ENCODE measurements at places on chromosomes 12 and 14.

DNA sequence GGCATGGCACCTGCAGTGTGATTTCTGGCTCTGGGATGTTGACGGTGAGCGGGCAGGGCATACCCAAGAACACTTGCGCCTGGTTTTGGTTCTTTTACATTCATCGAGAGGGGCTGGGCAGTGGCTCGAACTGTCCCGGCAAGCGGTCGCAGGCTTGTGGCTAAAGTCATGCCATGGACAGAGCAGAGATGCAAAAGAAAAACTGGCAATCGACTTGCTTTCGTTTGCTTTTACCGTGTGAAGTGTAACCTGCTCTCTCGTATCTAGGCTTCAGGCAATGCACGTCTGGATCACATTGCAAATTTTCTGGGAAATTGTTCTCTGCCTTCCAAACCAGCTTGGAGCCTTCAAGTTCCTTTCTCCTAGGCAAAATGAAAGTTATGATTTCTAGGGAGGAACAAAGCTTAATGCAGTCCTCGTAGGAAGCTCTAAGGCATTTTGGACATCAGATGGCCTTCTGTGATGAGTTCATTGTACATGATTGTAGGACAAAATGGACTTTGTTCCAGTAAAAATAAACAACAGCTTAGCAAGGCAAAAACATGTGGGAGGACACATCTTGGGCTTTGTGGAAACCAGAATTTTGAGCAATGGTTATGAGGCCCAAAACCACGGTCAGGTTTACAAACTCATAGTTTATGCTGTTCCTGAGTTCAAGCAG lies 18.3 kb downstream of the ADGRD1 start:
- DNase-seq: no peak

GRCh38 chr12:47560415-47560814 lies 145.4 kb downstream of the RPAP3 start:
- DNase-seq: no peak

DNA sequence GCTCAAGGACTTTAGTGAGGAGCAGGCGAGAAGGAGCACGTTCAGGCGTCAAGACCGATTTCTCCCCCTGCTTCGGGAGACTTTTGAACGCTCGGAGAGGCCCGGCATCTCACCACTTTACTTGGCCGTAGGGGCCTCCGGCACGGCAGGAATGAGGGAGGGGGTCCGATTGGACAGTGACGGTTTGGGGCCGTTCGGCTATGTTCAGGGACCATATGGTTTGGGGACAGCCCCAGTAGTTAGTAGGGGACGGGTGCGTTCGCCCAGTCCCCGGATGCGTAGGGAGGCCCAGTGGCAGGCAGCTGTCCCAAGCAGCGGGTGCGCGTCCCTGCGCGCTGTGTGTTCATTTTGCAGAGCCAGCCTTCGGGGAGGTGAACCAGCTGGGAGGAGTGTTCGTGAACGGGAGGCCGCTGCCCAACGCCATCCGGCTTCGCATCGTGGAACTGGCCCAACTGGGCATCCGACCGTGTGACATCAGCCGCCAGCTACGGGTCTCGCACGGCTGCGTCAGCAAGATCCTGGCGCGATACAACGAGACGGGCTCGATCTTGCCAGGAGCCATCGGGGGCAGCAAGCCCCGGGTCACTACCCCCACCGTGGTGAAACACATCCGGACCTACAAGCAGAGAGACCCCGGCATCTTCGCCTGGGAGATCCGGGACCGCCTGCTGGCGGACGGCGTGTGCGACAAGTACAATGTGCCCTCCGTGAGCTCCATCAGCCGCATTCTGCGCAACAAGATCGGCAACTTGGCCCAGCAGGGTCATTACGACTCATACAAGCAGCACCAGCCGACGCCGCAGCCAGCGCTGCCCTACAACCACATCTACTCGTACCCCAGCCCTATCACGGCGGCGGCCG lies 1.1 kb downstream of the PAX9 start:
- DNase-seq: no peak

DNA sequence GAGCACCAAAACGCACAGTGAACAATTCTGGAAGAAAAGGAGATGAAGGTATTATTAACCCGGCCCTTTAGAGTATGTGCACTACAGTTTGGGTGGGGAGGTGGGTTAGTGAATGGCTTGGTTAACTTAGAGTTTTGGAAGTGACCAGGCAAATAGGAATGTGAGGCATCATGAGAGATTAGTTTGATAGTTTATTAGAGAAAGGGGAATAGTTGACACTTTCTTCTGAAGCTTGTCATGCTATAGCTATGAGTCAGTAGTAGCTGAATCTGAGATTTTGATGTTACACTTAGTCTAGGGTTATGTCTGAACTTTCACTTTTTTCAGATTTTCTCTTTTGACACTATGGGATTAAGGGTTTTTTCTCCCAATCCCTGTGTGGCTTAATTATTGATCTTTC lies 567.2 kb downstream of the SNAPC1 start:
- no peak for DNase-seq

DNA sequence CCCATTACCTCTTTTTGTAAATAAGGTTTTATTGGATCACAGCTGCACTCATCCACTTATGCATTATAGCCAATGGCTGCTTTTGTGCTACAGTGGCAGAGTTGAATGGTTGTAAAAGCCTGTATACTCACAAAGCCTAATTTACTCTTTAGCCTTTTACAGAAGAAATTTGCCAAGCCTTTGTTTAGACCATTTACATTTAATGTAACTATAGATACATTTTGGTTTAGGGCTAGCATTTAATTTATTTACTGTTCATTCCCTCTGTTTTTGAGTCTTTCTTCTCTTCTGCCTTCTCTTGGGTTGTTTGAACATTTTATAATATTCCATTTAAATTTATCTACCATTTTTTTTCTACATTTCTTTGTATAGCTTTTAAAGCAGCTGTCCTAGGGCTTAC lies 217.1 kb upstream of the AMIGO2 start:
- DNase-seq: no peak

- DNase-seq: no peak
These were observed 692 bp upstream of the COX14 start for GRCh38 chr12:50111395-50111692.
